Activated CD8-positive, alpha-beta memory T cell treated with anti-CD3 and anti-CD28 coated beads for 48 hours (primary cell): ENCODE measurements at places on chromosomes 6 and 20.

GRCh38 chr6:170167657-170168159, 123.2 kb downstream of the DLL1 start:
- DNase-seq: no peak

DNA sequence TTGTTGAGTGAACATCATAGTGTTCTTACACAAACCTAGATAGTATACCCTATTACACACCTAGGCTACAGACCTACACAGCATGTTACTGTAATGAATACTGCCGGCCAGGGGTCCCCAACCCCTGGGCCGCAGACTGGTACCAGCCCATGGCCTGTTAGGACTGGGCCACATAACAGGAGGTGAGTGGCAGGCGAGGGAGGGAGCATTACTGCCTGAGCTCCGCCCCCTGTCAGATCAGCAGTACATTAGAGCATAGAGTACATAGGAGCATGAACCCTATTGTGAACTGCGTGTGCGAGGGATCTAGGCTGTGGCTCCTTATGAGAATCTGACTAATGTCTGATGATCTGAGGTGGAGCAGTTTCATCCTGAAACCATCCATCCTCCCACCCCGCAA, 126.3 kb downstream of the PRND start:
- DNase-seq: no peak

GRCh38 chr6:10368861-10369260, 46.0 kb downstream of the TFAP2A start:
- no peak for DNase-seq

GRCh38 chr20:35088231-35089145, 4.1 kb downstream of the TRPC4AP start:
- no peak for DNase-seq

DNA sequence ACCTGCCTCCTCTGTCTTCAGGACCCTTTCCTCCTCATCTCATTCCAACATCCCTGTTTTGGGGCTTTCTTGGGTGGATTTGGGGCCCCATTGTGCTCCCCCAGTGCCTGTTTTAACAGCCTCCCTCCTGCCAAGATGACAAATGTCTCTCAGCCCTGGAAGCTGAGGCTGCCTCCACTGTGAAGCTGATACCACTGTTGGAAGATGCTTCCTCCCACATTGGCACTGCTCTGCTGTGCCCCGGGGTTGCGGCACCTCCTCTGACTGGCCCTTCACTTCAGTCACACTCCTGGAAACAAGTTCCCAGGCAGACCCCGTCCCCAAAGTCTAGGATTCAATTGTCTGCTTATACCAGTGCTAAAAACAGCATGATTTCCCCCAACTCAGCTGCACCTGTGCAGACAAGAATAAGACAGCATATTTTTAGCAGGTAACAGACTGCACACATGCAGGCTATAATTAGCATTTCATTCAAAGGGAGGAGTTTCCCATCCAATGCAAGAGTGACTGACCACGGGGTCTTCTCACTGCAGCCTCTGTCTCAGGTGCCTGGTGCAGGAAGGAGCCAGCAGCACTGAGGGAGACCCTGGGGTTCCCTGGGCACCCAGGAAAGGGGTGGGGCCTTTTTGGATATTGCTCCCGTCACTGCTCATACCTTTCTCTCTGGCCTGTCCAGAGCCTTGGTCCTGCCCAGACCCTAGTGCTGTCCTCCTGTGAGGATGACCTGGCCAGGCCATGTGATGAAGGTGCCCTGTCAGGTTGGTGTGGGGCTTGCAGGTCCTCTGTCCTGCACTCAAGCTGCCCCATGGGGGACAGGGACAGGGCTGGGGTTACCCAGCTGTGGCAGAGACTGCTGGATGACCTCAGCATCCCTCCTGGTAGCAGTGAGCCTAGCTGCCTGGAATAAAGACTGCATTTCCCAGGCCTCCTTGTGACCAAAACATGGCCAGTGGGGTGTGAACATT, 31.5 kb upstream of the SULF2 start:
- DNase-seq: no peak

- DNase-seq: no peak
These were observed 178.8 kb upstream of the BTBD3 start for GRCh38 chr20:11738852-11739251.

GRCh38 chr6:142726616-142727015, 218.4 kb downstream of the HIVEP2 start:
- DNase-seq: no peak

GRCh38 chr6:88342336-88342735, 176.2 kb upstream of the CNR1 start:
- DNase-seq: no peak

GRCh38 chr6:30542404-30542725, 13.9 kb downstream of the GNL1 start:
- no peak for DNase-seq

GRCh38 chr20:17859002-17859615, 109.5 kb downstream of the SNX5 start:
- no peak for DNase-seq

DNA sequence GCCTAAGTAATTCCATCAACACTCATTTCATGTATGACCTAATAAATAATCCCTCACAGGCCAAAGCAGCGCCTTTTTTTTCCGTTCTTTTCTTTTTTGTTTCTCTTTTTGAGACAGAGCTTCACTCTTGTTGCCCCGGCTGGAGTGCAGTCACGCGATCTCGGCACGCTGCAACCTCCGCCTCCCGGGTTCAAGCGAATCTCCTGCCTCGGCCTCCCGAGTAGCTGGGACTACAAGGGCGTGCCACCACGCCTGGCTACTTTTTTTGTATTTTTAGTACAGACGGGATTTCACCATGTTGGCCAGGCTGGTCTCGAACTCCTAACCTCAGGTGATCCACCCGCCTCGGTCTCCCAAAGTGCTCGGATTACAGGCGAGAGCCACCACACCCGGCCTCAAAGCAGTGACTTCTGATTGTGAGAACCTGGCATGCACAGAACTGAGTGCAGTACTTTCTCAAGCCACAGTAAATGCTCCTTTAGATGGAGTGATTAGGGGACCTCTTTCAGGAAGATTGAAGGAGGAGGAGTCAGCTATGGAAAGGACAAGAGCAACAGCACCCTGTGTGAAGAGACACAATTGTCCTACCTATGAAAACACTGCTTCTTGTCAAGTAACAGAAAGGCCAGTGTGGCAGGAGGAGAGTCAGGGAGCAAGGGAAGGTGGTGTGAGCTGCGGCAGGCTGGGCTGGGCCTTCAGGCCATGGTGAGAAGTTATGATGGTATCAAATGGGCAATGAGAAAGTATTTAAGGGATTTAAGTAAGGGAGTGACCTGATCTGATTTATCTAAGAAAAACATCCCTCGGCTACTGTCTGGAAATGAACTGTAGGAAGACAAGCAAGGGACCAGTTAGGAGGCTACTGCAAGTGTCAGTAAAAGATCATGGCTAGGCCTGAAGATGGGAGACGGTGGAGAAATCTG, 1.7 kb upstream of the SCAF8 start:
- DNase-seq: no peak

DNA sequence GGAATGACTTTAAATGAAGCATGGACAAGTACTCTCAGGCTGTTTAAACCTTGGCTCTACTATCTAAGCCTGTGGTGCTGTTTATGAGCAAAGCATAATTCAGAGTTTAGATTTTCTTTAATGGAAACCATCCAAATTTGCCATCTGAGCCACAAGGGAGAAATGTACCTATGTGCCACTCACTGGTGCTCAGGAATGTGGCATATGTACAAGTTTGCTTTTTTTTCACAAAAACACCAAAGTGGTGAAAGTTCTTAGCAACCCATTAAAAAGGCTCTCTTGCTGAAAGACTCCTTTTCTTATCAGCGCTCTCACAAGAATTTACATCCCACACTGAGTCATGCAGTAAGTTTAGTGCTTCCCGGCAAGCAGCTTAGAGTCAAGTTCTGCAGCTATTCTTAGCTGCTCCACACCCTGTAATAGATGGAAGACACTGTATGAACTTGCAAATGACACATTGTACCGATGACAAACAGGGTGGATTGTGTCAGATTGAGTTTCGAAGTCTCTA, 57.3 kb upstream of the MLIP start:
- no peak for DNase-seq

- no peak for DNase-seq
These were observed 65.8 kb downstream of the REV3L start for GRCh38 chr6:111417181-111417585.

DNA sequence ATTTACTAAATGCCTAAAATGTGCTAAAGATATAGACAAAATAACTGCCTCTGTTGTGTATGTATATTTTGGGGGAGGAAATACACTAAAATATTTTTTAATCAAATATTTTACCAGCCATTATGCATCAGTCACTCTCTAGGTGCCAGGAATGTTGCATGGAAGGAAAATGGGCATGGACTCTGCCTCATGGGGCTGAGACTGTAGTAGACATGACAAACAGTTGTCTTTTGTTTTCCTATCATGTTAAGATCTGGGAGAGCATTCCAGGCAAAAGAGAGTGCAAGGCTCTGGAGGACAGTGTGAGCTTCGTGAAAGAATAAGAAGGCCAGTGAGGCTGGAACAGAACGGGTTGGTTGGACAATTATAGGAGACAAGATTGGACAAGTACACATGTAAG, 26.5 kb downstream of the HLA-DOB start:
- no peak for DNase-seq
